CD8-positive, alpha-beta memory T cell (primary cell): ENCODE measurements at places on chromosomes 6 and 20. TPM values are rescaled to one million over a fixed set of nuclear protein-coding genes. Genes with fewer than 3 reads are reported as not detected.

GABRR2 gene
- total RNA-seq, result 0.20 TPM

NUS1 gene
- total RNA-seq, result 62.6 TPM

DNA sequence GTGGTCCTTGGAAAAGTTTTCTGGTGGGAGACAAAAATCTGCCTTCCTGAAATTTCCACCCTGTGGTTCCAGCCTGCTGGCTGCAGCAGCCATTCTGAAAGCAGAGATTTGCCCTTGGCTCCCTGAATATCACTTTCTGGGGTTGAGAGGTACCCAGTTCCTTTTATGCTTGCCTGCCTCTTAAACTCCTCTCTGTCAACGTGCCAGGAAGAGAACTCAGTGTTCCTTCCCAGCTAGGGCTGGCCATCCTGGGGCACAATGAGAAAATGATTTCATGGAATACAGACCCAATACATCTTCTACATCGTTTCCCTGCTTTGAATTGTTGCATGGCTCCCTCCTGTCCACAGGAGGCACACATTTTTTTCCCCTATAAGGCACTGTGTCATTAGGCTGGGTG lies 1.6 kb upstream of the DSN1 start:
- no peak for DNase-seq

DNA sequence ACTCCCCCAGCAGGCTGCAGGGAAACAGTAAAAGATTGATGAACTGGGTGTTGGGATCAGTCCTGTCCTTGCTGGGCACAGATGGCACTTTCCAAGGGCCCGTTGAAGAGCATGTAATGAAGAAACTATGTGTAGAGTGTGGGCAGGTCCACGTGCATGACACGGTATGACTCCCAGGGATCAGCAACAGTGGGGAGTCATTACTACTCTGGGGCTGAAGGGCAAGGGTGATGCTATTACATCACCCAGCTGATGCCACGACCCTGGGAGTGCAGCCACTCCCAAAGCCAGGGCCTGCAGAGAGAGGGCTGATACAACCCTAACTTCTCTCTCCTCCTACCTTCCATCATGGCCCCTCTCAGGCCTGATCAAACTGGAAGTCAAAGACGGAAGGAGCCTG lies 20.1 kb downstream of the KCNK17 start:
- DNase-seq, result no peak

DNA sequence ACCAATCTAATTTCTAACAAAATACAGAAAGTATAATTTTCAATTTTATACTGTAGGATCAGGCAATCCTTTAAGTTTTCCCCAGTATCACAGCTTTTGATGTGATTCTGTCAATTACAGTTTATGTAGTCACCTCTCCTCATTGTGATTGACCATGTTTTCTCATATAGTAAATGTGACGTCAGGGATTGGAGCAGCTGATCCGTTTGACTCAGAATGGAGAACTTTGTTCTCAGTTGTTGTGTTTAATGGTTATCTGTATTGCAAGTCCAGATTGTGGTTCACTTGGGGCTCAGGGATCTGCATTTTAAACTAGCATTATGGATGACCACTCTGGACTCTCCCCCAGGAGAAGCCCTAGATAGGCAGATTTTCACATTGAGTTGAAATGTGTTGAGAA lies 90.6 kb downstream of the DNAH8 start:
- DNase-seq, result no peak

GRCh38 chr6:73943930-73944652 lies 248.1 kb downstream of the CD109 start:
- no peak for DNase-seq

GRCh38 chr20:62413896-62414481 lies 6.9 kb upstream of the CABLES2 start:
- no peak for DNase-seq

NEURL2 gene
- 2.7 TPM for total RNA-seq

- peak; percentile 63 for DNase-seq
These were observed 655 bp downstream of the FAM184A start for GRCh38 chr6:119077643-119078375.

GRCh38 chr6:18433059-18433458 lies 45.9 kb downstream of the RNF144B start:
- no peak for DNase-seq

PAK5 gene
- total RNA-seq, result not detected

MOXD1 gene
- total RNA-seq, result not detected

- no peak for DNase-seq
These were observed 482.5 kb downstream of the C6orf118 start for GRCh38 chr6:164826831-164827468.

DNA sequence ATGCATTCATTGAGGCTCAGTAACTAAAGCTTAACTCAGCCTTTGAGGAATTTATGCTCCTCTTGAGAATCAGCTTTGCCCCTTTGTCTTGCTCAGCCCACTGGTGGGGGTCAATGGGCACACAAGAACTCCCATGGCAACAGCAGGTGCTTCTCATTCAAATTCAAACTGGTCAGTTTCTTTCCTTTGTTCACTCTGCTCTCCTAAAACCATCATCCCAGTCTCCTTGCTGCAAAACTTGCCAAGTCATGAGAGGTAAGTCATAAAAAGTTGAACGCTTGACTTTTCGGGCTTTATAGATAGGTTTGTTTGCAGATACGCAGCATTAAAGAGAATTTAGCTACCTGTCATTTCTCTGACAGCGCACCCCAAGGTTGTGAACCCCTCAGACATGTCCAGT lies 146.8 kb downstream of the TFAP2A start:
- DNase-seq, result no peak

DNA sequence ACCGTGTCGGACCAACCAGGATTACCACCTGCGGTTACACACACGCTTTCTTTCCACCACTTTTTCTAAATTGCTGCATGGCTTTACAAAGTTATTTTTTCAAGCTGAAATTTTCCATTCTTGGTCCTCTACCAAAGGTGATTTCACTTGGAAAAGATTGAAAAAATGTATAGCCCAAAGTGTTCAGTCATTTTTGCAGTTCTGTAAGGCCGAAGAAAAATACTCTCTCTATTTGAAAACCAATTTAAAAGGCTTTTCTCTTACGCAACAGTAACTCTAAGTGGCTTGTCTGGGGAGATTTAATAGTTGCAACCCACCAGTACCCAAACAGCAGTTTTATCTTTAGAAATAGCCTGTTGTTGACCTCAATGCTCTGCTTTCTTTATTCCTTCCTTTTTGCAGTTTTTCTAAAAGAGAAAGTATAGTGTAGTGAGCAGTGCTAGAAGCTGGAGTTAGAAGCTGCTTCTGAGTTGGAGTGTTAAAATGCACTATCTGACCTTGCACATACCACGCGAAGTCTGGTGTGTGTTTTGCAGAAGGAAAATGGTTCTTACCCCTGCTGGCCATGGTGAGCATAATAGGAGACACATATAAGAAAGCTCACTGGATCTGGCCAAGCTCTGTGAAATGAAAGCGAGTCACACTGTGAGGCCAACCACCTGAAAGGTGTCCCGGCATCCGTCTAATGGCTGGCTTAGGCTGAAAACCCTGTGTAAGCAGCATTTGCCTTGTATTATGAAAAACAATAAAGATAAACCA lies 271.6 kb upstream of the PRND start:
- DNase-seq, result no peak

GRCh38 chr6:3023663-3024483 lies 24.2 kb downstream of the NQO2 start:
- DNase-seq, result peak; percentile 71

DOK5 gene
- 4.8 TPM for total RNA-seq

LY6G5B gene
- total RNA-seq, result 21.2 TPM

DNA sequence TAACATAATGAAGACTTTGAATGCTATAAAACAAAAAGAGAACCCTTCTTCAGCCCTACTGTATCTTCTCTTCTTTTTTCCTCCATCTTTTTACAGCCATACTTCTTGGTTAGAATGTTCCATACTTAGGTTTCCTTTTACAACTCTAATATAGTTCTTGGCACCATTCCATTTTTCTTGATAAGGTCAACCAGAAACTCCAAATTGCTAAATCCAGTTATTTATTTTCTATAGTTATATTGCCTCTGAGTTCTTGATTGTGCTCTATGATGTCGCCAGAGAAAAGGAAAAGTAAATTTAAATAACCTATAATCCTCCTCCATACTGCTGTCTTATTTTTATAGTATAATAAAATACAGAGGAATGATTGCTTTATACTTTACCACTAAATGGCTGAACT lies 26.7 kb upstream of the COL10A1 start:
- no peak for DNase-seq

- no peak for DNase-seq
These were observed 913.9 kb upstream of the MAP3K7 start for GRCh38 chr6:91500689-91501303.

- DNase-seq, result peak; percentile 8
These were observed 845 bp upstream of the MARCKS start for GRCh38 chr6:113856375-113856624.

ELOVL2 gene
- not detected for total RNA-seq

DNA sequence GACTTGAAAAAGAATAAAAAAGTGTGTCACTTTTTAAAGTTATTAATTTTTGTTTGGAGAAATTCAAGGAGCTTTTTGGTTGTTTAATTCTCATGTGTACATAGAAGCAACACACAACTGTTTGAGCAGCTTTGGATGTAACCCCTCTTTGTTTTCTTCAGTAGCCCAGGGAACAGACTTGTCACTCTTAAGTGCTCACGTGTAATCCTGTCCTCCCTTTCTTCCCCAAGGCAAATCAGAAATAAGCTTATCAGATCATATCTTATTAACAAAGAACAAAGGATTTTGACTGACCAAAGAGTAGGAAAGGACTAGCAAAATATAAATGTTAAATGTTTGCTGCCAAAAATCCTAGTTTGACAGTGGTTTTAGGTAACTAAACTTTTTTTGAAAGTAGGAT lies 7.3 kb upstream of the FLRT3 start:
- no peak for DNase-seq

DNA sequence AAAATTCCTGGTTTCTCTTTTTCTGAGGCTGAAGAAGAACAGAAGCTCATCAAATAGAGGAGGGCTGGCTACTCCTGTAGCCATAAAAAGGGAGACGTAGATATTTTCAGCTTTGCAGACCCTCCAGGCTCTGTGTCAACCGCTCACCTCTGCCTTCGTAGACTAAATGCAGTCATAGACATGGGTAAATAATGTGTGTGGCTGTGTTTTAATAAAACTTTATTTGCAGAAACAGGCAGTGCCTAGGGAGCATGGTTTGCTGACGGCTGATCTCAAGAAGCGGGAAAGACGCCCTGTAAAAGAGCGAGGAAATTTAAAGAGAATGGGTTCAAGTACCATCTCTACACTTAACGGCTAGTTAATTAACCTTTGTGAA lies 171.8 kb downstream of the BCAS1 start:
- DNase-seq, result no peak

- no peak for DNase-seq
These were observed 3.8 kb downstream of the PREX1 start for GRCh38 chr20:48823960-48824498.

GRCh38 chr6:5023923-5024322 lies 20.1 kb upstream of the RPP40 start:
- DNase-seq, result no peak

- no peak for DNase-seq
These were observed 8.7 kb upstream of the PLTP start for GRCh38 chr20:45920462-45921336.

PGC gene
- not detected for total RNA-seq

DNA sequence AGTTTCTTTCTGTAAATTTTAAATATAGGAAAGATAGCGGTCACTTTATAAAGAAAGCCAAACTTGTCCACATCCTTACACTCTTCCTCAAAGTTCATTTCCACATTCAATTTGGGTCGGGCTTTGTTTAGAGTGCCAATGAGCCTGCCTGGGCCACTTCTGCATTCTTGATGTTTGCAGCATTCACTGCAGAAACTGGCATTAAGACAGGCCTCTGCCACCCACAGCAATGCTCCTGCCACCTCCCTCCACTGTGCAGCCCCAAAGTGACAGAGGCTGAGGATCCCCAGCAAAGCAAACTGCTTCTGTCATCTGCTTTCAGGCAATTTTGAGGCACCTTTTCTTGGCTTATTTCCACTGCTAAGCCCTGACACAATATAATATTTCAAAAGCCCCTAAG lies 61.2 kb downstream of the TNFAIP3 start:
- no peak for DNase-seq

BTNL2 gene
- not detected for total RNA-seq

- no peak for DNase-seq
These were observed 51.0 kb downstream of the JAG1 start for GRCh38 chr20:10622657-10623418.

DNA sequence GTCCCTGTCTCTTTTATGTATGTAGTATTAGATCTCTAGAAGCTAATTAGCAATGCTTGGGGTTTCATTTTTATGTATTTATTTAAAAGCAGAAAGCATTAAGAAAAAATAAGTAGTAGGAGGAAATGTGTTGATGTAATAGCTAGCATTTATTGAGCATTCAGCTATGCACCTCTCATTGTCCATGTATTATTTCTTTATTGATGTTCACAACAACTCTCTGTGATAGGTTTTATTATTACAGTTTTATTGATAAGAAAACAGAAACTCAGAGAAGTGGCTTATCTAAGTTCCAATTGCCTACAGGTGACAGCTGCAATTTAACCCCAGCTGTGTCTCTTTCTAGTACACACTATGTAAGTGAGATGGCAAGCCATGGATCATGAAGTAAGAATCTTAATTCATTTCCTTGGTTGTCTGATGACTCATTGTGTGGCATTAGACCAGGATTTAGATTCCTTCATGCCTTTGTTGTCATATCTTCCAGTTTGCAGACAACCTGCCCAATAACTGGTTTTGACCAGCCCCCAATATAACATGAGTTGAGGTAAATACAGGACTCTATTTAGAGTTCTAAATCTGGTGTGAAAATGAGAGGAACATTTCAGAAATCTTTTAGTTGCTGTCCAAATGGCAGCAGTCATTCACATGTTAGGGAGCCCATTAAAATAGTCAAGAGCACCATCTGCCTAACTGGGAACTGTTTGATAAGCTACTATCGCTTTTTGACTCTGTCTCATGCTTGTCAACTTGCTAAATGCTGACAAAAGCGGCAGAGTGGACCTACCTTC lies 170.8 kb upstream of the PHACTR1 start:
- no peak for DNase-seq

L3MBTL1 gene
- 4.6 TPM for total RNA-seq

HEY2 gene
- 0.09 TPM for total RNA-seq

DNA sequence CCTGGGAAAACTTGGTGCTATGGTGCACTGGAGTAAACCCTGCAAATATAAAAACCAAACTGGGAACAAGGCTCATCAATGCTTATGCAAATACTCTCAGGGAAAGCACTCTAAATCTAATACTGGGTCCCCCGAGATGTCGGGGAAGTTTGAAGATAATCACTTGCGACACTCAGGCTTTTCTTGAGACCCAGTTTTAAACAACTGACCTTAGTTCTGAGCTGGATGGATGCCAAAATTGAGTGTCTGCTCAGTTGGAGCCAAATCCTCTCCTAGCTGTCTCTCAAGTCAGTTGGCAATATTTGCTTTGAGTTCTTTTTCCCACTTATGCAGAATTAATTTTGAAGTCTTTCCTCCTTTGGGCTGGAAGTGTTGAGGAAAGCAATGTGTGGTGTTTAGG lies 75.5 kb upstream of the CD2AP start:
- no peak for DNase-seq

- peak; percentile 28 for DNase-seq
These were observed 39.0 kb upstream of the SLCO4A1 start for GRCh38 chr20:62603021-62603906.
